ENCODE measurements at places on chromosomes 7 and 10.

- peak; percentile 64 for DNase-seq
These were observed 54.3 kb upstream of the KDM7A start for GRCh38 chr7:140230861-140231770.

- no peak for DNase-seq
These were observed 174.8 kb downstream of the RAPGEF5 start for GRCh38 chr7:22182149-22182548.

DNA sequence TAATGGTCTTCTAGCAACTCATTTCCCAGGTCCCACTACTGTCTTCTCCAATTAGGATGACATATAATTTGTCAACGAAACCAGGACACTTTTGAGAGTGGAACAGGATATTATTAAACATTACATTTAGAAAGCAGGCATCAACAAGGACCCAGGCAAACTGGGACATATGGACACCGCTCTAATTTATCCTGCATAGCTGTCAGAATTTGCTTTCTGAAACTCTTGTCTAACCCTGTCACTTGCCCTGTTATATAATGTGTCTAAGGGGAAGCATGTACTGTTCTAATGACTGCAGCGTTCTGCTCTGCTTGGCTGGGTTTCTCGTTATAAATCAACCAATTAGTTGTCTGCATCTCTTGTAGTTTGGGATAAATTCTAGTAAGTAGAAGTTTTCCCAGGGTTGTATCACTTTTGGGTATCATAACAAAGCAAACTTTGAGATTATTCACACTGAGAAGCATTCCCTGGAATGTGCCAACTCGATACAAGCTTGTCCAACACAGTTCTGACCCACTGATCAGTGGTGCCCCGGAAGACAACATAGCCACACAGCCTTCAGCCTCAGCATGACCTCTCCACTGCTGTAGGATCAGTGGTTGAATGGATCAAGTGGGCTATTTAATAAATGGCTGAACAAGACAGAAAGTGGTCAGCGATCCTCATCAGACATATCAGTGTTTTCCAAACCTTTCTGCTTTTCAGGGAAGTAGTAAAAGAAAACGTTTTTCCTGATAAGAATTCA lies 228.1 kb downstream of the KIF20B start:
- DNase-seq = no peak

GRCh38 chr7:44163591-44163990 lies 22.5 kb upstream of the MYL7 start:
- no peak for DNase-seq

GRCh38 chr7:51154201-51154600 lies 162.4 kb downstream of the COBL start:
- no peak for DNase-seq

DNA sequence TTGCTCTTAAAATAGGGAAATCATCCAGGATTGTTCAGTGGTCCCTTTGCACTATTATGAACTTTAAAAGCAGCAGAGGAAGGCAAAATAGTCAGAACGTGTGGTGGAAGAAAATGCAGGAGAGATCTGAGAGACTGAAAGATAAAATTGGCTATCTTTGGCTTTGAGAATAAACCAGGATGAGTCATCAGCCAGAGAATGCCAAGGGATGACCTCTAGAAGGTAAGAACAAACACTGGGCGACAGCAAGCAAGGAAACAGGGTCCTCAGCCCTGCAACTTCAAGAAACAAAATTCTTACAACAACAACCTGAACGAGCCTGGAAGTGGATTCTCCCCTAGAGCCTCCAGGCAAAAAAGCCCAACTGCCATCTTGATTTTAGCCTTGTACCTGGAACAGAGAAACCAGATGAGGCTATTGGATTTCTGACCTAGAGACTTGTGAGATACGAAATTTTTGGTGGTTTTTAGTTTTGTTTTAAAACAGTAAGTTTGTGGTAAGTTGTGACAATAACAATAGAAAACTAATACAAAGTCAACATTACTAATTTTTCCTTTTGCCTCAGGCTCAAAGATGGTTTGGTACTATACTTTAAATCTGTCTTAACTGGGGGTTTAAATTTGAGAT lies 130.2 kb upstream of the CNTNAP2 start:
- DNase-seq = no peak

DNA sequence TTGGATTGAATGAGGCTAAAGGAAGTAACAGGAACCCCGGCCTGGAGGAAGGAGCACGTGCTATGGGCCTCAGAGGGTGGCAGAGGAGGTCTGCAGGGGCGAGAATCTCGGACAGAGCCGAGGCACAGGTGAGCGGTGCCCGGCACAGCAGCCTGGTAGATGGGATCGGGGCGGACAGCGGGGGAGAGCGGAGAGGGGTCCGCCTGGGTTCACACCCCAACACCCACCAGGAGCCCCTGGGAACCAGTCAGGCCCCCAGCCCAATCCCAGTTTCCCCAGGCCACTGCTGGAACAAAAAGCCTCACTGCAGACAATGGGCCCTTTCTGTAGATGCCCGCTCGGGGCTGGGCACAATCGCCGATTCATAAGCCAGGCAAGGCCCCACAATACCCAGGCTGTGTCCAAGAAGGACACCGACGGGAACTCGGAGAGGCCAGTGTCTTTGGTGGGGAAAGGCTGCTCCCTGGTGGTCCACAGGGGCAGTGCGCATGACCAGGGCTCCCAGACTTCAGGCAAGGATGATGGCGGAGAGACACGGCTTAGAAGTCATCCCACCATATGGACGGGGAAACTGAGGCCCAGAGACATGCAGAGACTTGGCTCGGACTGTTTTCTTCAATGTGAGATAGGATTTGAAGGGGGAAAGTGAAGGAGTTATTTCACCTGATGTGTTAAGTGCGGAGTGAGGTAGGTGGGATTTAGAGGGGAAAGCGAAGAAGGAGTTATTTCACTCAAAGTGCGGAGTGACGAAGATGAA lies 106.9 kb upstream of the GPR26 start:
- DNase-seq = peak; percentile 62

DNA sequence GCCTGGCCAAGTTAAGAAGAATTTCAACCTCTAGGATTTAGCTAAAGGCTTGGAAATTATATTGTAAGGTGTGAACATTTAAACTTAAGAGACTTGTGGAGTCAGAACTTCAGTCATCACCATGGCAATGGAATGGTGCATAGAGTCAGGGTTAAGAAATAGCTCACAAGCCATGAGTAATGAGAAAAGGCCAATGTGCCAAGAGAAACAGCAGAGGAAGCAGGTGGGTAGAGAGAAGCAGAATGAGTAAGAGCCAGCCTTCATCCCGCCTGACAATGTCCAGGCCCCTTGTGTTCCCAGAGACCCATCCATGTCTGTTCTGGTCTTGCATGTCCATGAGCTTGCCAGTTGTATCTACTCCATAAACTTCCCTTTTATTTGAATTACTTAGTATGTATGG lies 62.6 kb upstream of the TBX20 start:
- DNase-seq = no peak

- no peak for DNase-seq
These were observed 15.1 kb downstream of the BCAP29 start for GRCh38 chr7:107594961-107595737.

DNA sequence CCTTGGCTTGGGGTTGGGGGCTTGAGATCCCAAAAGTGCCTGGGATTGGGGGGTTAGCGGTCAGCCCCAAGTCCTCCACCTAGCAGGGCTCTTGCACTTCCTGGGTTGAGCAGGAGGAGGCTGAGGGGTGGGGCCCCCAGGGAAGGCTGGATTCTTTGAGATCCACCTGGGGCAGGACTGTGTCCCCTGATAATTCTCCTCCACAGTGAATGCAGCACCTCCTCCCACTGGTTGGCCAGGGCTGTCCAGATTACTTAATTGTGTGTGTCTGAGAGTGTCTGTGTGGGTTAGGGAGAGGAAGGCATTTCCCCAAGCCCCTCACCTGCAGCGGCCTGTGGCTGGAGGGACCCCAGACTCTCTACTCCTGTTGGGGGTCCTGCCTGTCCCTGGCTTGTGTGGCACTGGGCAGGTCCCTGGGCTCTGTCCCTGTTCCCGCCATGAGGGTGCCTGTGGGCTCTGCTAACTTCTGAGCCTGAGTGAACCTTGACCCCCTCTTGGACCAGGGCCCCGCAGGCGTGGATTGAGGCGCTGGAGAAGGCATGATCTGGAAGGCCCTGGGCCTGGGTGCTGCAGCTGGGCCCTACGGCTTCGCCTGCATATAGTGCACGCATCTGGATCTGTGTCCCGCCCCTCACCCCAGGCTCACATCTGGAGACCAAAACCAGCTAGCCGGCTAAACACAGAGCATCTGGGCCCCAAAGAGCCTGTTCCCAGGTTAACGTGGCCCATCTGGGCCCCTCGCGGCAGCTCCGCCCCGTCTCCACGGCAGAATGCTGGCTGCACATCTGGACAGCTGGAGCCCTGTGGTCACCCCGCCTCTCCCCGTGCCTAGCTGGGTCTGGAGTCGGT lies 10.4 kb downstream of the TMEM270 start:
- DNase-seq = no peak

GRCh38 chr10:58177362-58177947 lies 90.2 kb downstream of the IPMK start:
- no peak for DNase-seq

- no peak for DNase-seq
These were observed 22.3 kb downstream of the GIMAP5 start for GRCh38 chr7:150759479-150759878.

- DNase-seq = no peak
These were observed 35.2 kb downstream of the ZNF783 start for GRCh38 chr7:149297034-149297755.

- DNase-seq = no peak
These were observed 16.9 kb upstream of the GPR146 start for GRCh38 chr7:1027242-1028043.

DNA sequence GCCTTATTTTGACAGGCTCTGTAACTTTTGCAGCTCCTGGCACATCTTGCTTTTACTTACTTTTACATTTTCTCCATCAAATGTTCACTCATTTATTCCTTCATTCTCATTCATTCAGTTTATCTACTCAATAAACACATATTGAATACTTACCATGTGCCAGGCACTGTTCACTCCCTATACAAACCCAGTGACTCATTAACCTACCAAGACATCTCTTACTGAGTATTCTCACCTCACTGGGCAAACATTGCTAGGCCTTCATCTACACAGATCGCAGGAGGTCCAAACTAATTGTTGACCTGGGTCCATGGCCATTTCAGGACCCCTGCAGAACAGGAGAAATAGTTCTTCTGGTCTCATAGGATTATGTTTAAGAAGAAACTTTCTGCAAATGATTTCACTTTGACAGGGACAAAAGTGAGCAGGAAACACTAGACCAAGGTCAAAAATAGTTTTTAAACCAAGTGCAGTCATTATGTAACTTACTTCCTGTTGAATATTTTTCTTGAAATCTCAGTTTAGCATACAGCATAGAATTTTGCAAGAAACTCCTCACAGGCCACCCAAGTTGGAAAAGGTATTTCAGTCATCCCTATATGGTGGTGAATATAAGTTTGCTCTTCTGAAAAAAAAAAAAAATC lies 17.6 kb downstream of the SLC26A4 start:
- no peak for DNase-seq

GRCh38 chr10:71638064-71638821 lies 81.3 kb downstream of the C10orf105 start:
- peak; percentile 28 for DNase-seq

- DNase-seq = no peak
These were observed 61.1 kb downstream of the MKI67 start for GRCh38 chr10:128064970-128065580.

DNA sequence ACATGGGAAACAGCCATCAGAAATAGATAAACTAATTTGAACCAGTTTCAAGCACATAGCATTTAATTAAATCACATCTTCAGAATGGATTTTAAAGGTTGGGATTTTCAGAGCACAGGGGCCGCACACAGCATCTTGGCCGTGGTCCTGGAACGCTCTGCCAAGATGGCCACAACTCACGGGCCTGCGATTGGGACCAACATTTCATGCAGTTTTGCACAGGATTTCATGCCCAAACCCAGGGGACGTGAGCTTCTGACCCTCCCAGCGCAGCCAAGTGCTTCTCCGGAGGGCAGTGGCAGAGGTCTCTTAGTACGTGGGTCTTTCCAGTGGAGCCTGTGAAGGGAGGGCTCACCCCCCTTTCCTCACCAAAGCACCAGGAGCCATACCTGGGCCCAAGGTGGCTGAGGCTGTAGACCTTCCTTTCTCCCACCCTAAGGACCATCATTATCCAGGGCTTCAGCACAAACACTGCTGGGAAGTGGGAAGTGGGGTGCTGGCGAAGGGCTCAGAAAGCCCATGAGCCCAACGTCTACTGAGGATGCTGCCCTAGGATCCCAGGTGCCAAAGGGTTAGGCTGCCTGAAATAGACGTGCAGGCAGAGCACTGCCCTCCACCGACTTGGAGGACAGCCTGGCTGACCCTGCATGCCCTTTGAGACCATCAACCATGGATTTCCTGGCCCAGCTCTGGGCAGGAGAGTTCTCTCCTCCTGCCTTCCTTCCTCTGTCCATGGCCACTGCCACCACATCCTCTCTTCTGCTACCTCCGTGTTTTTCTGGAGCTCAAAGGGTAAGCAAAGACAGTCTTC lies 611.2 kb upstream of the MGMT start:
- DNase-seq = no peak

- no peak for DNase-seq
These were observed 95.2 kb upstream of the EGR2 start for GRCh38 chr10:62911210-62911963.

- DNase-seq = no peak
These were observed 1.3 kb downstream of the CTTNBP2 start for GRCh38 chr7:117871778-117872538.

GRCh38 chr10:98664329-98665042 lies 217.8 kb upstream of the HPS1 start:
- DNase-seq = peak; percentile 30

GRCh38 chr7:84364708-84365107 lies 170.1 kb upstream of the SEMA3A start:
- no peak for DNase-seq

DNA sequence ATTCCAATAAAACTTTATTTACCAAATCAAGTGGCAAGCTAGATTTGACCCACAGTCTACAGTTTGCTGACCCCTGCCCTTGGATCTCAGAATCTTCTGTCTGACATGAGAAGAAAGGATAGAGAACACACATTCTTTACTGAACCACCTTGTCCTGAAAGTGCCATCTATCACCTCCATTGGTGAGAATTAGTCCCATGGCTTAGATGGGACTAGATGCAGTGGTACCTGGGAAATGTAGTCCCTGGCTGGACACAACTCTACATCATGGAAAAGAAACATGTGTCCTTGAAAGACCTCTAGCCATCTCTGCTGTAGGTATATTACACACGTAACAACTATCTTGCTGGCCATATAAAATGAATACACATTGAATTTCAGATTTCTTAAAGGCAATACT lies 336.2 kb downstream of the LHFPL3 start:
- DNase-seq = no peak

GRCh38 chr7:128888756-128889095 lies 21.8 kb downstream of the KCP start:
- no peak for DNase-seq

- DNase-seq = no peak
These were observed 13.6 kb downstream of the GNG11 start for GRCh38 chr7:93935102-93935501.

GRCh38 chr10:8617792-8618191 lies 563.3 kb downstream of the GATA3 start:
- no peak for DNase-seq

DNA sequence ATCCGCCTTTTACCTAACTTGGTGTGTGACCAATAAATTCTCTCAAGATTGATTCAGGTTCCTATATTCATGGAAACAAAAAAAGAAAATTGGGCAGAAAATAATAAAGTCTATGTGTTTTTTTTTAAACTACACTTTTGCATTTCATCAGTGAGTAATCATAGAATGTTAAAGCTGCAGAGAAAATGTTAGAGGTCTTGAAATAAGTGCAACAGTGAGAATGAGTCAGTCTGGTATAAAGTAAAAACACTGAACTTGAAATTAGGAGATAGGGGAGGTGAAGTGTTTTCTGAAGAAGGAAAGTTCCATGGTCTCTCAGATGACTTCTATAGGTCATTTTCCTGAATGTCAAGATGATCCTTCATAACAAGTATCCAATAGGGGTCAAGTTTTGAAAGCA lies 202.6 kb upstream of the NRP1 start:
- DNase-seq = no peak
